ENCODE measurements at places on chromosomes 7 and 10.

GRCh38 chr10:72050873-72051272, 37.5 kb downstream of the SPOCK2 start:
- DNase-seq, result no peak

DNA sequence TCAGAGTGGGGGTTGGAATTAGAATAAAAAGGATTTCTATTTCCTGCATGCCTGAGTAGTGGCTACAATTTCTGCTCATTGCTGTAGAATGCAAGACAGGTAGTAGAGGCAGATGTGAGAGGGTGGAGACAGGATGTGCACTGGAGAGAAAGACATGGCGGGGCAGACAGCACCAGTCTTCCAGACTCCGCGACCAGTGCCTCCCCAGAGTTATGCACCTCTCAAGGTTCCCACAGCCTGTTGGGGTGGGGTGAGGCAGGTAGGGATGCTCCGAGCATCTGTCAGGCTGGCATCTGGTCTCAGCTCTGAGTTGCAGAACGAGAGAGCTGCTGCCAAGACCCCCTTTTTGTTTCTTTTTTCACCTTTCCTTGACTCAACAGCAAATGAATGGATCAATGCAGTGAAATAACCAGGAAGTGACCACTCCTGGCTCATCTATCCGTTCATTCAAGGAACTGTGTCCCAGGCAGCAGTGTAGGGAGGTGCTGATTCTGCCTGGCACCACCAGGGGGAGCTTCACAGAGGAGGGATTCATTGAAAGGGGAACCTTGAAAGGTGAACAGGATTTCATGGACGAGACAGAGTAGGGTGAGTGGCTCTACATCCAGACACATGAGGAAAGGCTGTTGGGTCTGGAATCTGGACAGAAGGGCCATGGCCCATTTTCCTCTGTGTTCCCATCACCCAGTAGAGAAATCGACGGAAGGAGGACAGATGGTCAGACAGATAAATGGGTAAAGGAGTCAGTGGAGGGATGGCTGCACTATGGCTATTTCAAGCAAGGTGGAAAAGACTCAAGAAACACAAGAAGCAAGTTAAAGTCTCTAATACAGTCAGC, 17.2 kb upstream of the SLC18A3 start:
- peak; percentile 21 for DNase-seq

DNA sequence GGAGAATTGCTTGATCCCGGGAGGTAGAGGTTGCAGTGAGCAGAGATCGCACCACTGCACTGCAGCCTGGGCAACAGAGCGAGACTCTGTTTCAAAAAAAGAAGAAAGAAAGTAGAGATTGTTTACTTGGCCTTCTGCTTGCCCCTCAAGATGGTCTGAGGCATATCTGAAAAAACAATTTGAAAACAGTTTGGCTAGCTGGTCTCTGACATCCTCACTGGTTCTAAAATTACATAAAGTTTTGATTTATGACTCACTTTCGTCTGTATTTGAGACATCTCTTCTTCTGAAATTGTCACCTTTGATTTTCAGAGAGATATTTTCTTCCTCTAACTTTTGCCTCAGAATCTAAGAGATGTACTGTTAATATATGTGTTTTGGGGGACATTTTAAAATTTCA, 49.6 kb upstream of the HELLS start:
- no peak for DNase-seq

- no peak for DNase-seq
These were observed 46.1 kb upstream of the DNAJC1 start for GRCh38 chr10:22049635-22050034.

DNA sequence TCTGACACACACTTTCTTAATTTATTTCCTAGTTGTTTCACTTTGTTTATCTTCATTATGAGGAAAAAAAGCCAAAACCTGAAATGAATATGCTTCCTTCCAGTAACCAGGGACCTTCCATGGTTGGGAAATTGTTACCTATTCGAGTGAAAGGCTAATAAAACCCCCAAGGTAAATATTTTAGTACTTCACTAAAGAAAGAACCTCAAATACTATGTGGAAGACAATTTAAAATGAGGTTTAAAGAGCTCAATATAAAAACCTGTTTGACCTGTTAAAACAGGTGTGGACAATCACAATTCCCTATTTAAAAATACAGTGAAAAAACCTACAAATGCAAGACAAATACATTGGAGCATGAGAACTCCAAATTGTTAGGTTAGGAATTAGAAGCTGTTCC, 192.6 kb downstream of the CFTR start:
- no peak for DNase-seq

- DNase-seq, result no peak
These were observed 330.0 kb downstream of the ARL4A start for GRCh38 chr7:13017333-13017857.

- DNase-seq, result no peak
These were observed at the start of gene HOXA7 for GRCh38 chr7:27156508-27156898. Gene HOXA7, minus strand, starts transcription at chr7:27156675. Its CDS starts 130 bp downstream, at chr7:27156545.

DNA sequence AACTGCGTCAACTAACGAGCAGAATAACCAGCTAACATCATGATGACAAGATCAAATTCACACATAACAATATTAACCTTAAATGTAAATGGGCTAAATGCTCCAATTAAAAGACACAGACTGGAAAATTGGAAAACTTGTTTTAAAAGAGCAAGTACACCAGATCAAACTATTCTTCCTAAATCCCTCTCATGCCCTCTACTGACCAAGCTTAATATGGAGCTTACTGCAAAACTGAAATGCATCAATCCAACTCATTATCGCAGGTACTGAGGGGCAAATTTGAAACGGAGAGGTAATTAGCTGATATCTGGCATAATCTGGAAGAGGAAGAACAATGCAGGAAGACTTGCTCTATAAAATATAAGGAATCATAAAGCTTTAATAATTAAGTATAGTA, 1223.8 kb downstream of the NXPH1 start:
- DNase-seq, result no peak

DNA sequence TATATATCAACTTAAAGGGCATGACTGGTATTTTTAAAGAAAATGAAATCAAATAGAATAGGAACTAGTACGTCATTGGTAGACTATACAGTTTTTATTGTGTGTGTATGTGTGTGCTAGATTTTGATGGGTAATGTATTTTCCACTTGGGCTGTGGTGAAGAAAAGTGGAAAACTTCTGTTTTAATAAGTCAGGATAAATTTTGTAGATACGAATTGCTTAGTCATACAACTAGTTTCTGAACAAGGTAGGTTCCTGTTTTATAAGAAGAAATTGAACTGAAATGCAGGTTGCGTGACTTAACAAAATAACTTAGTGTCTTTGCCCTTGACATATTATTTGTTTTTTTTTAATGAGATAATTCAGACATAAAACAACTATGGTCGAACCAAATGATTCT, 24.3 kb downstream of the UBN2 start:
- no peak for DNase-seq

- DNase-seq, result no peak
These were observed 230.4 kb downstream of the TMEM178B start for GRCh38 chr7:141304291-141304690.

DNA sequence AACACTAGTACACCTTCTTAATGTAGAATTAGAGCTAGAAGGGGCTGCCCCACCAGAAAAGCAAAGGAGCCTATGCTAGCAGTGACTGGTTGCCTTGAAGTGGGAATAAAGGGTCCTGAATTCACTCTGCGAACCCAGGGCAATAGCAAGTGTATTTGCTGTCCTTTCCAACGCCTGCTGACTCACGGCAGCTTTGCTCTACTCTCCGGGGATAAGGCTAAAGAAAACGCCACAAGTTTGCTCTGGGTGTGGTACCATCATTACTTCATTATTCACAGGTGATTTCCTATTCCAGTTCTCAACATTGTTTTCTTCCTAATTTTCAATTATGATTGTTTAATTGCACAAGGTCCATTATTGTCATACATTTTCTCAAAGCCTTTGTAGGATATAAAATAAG, 220.5 kb upstream of the AOAH start:
- no peak for DNase-seq

DNA sequence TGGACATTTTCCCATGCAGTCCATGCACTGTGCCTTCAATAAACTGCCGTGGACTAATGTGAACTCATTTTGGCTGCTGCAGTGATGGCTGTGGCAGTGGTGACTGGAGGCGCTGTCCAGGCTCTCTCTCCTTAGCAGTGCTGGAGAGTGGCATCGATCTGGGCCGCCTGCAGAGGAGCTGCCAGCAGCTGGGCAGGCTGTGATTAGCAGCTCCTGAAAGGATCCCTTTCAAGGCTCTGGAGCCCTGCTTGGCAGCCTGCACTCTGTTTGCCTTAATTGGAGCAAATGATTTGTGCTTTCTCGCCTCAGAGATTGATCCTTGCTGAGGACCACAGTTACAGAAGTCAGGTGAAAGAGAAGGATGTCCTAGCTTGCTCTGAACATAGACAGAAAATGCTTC, 130.1 kb upstream of the VWC2 start:
- no peak for DNase-seq

DNA sequence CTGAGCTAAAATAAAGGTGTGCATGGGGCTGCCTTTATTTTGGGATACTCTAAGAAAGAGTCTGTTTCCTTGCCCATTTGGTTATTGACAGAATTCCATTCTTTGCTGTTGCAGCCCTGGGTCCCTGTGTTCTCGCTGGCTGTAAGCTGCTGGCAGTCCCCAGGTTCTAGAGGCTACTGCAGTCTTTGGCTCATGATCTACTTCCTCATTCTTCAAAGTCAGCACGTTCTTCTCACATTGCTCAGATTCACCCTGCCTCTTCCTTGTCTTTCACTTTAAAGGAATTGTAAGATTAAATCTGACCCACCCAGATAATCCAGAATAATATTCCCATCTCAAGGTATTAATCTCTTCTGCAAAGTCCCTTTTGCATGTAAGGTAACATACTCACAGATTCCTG, 620.3 kb downstream of the CCSER2 start:
- no peak for DNase-seq

DNA sequence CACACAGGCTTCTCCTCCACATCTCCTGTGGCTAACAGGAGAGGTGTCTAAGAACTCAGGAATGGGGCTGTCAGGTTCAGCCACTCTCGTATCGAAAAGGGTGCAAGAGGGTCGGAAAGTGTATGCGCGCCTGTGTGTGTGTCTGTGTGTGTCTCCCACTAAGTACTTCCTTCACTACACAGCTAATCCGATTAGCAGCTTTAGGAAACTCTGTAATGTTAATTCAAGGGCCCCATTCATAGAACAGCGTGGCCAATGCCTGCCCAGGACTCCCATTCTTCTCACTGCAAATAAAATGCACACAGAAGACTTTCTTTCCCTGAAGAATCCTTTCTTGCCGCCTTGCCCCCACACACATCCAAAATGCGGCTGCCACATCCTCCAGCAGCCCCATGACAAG, 39.9 kb downstream of the TLL2 start:
- DNase-seq, result no peak

DNA sequence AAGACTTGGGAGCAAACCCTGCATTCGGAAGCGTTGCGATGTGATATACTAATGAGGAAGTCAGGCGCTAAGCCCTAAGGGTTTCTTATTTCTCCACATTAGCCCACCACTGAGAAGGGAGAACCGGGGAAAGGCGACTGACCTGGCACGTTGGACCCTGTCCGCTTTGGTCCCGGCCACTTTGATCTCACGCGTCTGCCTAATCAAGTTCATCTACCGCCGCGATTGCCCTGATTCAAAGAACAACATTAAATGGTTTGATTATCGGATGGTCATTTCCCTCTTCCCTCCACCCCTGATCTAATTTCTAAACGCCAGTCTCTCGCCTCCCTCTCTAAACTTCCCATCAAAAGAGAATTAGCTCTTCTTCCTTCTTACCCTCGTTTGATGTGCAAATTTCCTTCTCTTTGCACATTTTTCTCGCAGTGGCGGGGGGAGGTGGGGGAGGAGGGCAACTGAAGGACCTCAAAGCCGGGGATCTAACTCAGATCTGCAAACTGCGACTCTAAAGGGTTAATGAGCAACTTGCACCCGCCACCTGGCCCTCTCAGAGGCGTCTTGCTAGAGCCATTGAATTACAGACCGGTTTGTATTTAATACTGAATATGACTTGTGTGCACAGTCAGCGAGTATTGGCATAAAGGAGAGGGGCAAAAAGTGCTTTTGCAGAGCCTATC, 687 bp upstream of the DKK1 start:
- DNase-seq, result no peak

Measured in stimulated activated CD4-positive, alpha-beta T cell treated with anti-CD3 and anti-CD28 coated beads, TNF-alpha, amount 100 ng/mL, for 24 hours (primary cell).